ENCODE measurements at places on chromosomes 2 and 18. TPM values are rescaled to one million over a fixed set of nuclear protein-coding genes. Genes with fewer than 3 reads are reported as not detected.

Gene SCN7A
- not detected for total RNA-seq

Gene LYG1
- total RNA-seq, result 3.0 TPM

Gene IL36G
- total RNA-seq, result not detected

Gene DSG1
- not detected for total RNA-seq

Gene GPR39
- total RNA-seq, result not detected

Gene SLC39A6
- 18.2 TPM for total RNA-seq

Gene VWC2L
- total RNA-seq, result not detected

Gene ZSCAN30
- total RNA-seq, result 37.3 TPM

Gene ST8SIA3
- total RNA-seq, result not detected

Gene POTEC
- not detected for total RNA-seq

Gene DPP10
- not detected for total RNA-seq

Gene VSNL1
- not detected for total RNA-seq

Gene LMAN1
- total RNA-seq, result 48.8 TPM

Gene C2orf15
- total RNA-seq, result 1.0 TPM

Gene ARHGEF4
- 2.1 TPM for total RNA-seq

Gene BUB1
- total RNA-seq, result 1.6 TPM

Gene AGXT
- total RNA-seq, result not detected

Gene STEAP3
- total RNA-seq, result 1.1 TPM

Gene SCN2A
- 0.22 TPM for total RNA-seq

Gene MREG
- total RNA-seq, result 5.7 TPM

Gene CHST9
- total RNA-seq, result not detected

Gene SP110
- total RNA-seq, result 280 TPM

Gene CDH7
- total RNA-seq, result not detected
